ENCODE measurements at places on chromosomes 4 and X. TPM values are rescaled to one million over a fixed set of nuclear protein-coding genes. Genes with fewer than 3 reads are reported as not detected.

DNA sequence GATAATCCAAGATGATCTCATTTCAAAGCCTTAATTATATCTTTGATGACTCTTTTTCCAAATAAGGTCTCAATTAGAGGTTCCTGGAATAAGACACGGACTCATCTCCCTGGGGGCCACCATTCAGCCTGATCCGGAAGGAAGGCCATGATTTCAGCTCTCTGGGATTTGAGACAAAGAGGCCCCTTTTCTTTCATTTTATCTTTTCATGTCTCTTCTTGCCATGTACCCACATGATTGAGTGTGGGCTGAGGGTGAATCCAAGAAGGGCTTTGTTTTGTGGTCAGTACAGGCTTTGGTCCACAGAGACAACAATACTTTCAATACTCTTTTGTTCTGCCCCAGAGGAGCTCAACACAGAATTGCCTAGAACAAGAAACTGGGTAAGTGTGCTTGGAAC, 261.2 kb downstream of the TRIML1 start:
- no peak for DNase-seq

DNA sequence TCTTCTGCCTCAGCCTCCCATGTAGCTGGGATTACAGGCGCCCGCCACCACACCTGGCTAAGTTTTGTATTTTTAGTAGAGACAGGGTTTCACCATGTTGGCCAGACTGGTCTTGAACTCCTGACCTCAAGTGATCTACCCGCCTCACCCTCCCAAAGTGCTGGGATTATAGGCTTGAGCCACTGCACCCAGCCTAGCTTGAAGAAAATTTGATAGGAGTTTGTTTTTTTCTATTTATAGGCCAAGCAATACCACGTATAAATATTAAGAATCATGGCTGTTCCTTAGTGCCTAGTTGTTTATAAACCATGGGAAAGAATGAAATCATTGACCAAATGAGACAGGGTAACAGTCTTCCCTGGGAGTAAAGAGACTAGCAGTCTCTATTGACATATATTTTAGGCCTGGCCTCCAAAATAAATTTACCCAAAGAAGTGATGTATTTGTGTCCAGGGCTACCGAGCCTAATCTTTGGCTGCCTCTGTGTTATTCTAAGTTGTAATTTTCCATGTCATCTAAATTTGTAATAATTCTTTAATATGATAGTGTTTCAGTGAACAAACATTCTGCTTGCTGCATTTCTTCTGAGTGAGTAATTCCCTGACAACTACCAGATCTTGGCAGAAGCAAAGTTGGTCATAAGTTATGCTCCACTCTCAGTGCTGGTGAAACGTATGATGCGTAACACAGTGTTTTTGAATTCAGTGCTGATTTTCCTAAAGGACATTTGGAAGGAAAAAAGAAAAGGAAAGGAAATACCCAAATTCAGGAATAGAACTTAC, 10.3 kb downstream of the PKD2 start:
- DNase-seq, result peak; percentile 87

DNA sequence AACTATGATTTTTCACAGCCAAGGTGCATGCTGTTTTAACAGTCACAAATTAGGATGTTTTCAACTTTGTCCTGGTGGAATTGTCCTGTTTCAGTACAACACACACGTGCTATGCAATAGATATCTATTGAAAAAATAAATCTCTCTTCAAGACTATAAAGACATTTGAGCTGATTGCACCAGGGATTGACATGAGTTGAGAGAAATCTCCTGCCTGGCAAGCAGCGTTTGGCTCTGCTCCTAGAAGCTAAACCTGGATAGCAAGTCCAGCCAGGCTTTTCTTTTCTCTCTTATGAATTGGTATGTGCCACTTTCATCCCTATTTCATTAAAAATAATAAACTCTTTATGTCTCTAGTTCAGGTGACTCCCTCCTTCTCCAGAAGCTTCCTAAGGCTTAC, 16.6 kb upstream of the NPNT start:
- DNase-seq, result no peak

DNA sequence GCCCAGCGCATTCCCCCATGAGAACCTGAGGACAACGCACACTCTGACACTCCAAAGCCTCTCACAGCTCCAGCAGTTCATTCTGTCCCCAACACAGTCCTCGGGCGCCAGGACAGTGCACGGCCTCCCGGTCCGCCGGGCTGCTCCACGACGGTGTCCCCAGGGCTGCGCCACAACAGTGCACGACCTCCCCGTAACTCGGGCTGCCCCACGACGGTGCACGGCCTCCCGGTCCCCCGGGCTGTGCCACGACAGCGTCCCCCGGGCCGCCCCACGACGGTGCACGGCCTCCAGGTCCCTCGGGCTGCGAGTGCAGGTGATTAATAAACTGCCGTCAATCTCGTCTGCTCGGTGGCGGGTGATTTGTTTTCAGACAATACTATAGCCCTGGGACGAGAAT, 585.1 kb upstream of the FRG1 start:
- DNase-seq, result no peak

The INTU gene
- 5.0 TPM for total RNA-seq

Data from pulmonary artery endothelial cell (primary cell).